Activated T-cell treated with anti-CD3 and anti-CD28 coated beads for 48 hours (primary cell): ENCODE measurements at places on chromosomes 6 and 20.

GRCh38 chr20:48908656-48909319, 12.7 kb upstream of the ARFGEF2 start:
- DNase-seq = no peak

GRCh38 chr6:158621694-158622544, 22.6 kb downstream of the DYNLT1 start:
- no peak for DNase-seq

DNA sequence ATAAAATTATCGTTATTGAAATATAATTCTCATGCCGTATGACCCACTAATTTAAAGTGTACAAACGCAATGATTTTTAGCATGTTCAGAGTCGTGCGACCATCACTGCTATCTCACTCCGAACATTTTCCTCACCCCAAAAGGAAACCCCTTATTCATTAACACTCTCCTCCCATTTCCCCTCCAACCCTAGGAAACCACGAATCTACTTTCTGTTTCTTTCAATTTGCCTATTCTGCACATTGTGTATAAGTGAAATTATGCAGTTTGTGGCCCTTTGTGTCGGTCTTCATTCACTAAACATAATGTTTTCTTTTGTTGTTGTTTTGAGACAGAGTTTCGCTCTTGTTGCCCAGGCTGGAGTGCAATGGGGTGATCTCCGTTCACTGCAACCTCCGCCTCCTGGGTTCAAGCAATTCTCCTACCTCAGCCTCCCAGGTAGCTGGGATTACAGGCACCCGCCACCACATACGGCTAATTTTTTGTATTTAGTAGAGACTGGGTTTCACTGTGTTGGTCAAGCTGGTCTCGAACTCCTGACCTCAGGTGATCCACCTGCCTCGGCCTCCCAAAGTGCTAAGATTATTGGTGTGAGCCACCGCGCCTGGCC, 99.7 kb upstream of the ZNF217 start:
- DNase-seq = no peak

DNA sequence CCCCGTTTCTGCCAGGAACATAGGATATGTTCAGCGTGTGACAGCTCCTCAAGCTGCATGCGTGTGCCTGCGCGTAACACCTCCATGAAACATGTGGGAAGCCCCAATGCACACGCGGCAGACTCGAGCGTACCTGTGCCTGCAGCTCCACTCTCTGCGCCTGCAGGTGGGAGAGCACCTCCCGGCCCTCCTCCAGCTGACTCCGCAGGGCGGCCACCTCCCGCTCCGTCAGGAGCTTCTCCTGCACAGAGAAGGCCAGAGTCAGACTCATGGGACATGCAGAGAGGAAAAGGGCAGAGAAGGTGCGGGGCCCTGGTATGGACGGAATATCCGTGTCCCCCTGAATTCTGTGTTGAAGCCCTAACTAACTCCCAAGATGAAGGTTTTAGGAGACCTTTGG, 22.4 kb downstream of the BFSP1 start:
- DNase-seq = no peak

DNA sequence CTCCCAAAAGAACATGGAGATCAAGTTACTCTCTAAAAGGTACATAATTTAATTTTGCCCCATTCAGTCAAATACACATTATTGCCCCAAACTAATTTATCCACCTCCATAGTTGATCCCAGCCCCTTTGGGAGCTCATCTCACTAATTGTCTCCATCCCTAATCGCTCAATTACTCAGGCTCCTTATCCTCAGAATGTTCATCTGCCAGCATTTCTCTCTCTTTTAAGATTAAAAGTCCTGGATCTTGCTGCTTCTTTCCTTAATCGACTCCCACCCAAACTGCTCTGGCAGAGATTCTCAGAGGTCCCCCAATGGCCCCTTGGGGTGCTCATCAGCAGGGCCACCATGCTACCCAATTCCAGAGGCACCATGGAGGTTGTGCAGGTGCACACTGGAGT, 18.4 kb upstream of the NNAT start:
- DNase-seq = no peak

DNA sequence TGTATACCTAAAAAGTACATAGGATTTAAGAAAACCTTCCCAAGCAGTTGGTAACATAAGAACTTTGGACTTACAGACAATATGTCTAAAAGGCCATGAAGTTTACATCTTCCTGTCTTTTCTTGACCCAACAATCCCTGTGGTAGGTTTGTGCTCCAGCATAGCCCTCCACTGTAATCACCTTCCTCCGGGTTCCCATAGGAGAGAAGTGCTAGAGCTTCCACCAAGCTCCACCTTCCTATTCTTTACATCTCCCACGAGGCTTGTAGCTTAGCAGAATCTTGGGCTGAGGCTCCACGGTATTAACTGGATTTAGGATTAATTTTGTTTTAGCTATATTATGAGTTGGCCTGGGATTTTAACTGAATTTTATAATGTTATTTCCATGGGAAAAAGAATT, 23.3 kb downstream of the ADGRG6 start:
- DNase-seq = no peak

DNA sequence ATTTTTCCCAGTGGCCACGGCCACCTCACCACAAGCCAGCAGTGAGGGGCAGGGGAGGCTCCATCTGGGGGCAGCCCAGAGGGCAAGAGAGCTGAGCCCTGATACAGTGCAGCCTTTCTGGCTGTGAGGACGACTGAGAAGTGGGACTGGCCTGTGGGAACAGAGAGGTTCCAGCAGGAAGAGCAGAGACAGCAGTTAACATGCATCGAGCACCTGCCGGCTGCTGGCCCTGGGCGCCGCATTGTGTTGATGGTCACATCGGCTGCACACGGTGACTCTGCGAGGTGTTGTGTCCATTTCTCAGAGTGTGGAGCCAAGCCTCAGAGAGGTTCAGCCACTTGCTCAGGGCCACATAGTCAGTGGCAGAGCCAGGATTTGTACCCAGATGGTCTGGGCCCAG, 9.8 kb downstream of the FOXS1 start:
- DNase-seq = no peak

DNA sequence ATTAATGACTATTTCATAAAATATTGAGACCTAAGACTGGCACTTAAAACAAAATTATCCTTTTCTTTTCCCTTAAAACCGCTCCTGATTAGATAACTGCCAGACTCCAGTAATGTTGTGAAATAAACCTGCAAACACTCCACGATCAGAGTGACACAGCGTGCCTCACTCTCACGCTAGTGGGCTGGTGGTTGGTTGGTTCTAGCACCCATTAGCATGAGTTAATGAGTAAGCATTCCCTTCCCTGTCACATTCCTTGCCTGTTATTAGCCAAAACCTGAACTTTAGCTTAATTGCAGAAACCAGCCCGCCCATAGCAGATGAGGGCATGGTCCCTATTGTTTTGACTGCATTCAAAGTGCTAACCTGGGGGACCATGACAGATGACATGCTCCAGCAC, 193.4 kb downstream of the CD83 start:
- DNase-seq = no peak

DNA sequence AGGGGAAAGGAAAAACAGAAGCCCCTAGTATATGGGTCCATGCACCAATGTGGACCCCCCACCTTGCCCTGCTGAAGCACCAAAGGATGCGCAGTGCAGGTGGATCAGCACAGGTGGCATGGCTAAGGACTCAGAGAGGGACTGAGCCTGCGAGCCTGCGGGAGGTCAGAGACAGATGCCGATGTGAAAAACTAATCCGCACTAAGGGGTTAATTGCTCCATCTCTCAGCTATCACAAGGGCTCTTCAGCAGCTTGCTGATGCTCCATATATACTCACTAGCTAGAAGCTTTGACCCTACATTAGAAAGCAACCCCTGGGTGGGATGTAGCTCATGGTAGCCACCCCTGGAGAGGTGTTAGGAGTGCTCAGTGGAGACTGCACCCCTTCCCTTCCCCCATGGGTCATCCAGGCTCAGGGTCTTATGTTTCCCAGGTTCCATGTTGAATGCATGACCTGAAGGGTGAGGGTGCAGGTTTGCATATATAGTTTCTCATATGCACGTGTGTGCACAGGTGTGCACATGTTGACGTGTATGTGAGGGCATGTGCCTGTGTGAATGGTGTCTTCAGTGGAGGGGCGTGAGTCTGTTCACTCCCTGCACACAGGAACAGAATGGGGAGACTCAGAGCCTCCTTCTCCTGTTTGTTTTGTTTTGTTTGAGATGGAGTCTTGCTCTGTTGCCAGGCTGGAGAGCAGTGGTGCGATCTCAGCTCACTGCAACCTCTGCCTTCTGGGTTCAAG, 13.4 kb upstream of the IP6K3 start:
- DNase-seq = no peak

DNA sequence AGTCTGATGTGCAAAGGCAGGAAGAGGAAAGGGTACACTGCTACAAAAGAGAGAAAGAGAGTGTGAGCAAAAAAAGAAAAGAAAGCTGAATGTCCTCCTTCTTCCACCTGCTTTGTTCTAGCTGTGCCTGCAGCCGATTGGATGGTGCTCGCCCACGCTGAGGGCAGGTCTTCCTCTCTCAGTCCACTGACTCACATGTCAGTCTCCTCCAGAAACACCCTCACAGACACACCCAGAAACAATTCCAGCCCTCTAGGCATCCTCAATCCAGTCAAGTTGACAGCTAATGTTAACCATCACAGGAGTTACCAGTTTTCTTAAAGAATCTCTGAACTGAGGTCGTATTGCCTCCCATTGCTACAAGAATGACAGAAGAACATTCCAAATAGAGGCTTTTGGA, 411.9 kb upstream of the SASH1 start:
- DNase-seq = no peak

- no peak for DNase-seq
Measured at GRCh38 chr20:38179846-38180245, 14.8 kb upstream of the TGM2 start.

DNA sequence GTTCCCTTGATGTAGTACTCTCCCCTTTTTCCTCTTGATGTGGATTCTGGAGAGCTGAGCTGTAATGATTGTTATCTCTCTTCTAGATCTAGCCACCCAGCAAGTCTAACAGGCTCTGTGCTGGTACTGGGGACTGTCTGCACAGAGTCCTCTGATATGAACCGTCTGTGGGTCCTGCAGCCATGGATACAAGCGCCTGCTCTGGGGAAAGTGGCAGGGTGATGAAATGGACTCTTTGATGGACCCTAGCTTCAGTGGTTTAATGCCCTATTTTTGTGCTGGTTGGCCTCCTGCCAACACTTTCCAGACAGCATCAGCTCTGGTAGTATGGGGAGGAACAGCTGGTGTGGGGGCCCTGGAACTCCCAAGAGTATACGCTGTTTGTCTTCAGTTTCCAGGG, 216.3 kb downstream of the ADGRG6 start:
- no peak for DNase-seq

- no peak for DNase-seq
Measured at GRCh38 chr20:64119681-64120341, 12.4 kb upstream of the NPBWR2 start.

- no peak for DNase-seq
Measured at GRCh38 chr20:32067234-32067821, 15.3 kb downstream of the HCK start.

- DNase-seq = no peak
Measured at GRCh38 chr6:56288347-56288746, 41.0 kb upstream of the COL21A1 start.

DNA sequence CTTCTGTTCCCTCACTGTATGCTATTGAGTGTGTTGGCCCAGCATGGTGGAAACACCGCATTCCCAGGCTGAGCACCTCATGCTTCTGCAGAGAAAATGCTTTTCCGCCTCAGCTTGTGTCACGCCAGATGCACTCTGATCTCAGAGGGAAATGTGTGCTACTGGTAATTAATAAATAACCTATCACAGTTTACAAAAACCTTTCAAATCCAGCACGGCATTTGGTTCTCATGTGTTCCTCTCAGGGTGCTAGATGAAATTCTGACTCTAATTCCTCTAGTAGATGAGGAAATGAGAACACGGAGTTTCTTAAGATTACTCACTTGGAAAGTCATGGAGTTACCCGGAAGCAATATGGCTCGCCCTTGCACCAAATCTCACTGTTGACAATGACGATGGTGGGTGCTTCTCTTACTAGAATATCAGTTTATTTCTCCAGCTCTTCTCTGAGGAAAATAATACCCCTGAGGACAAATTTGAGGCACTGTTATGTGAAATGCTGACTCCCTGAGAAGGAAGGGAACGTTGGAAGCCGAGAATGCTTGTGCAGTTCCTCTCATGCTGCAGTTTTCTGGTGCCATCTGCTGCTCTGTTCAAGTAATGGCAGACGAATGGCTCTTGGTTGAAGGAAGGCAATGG, 116.6 kb downstream of the RNF144B start:
- DNase-seq = no peak

DNA sequence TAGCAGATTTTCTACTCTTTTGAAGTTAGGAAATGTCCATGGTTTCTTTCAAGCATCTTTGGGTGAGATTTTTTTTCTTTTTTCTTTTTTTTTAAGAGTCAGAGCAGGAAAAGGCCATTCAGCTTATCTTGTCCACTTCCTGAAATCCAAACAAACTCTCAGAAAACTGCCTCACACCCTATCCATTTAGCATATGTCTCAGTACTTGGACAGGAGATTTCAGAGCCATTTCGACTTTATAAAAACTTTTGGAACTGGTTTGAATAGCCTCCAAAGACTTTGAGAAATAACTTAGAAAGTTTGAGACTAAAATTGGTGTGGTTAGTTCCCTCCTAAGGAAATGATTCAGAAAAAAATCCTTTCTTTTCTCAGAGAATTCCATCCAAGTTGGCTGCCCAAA, 125.1 kb downstream of the MYLK4 start:
- DNase-seq = no peak

DNA sequence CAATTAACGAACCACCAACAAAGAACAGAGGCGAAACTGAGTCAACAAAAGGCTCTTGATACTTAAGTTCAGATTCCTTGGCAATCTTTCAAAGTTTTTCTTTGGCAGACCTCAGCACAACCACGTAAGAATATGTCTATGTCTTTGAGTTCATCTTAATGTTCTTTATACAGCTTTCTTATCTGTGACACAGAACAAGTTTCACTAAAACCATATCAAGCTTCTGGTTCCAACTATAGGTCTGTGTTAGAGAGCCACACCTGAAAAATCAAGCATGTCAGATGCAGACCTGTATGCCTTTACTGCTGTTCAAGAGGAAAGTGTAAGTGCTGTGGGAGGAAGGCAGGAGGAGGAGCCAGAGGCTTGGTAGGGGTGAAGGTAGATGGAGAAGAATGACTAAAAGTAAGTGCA, 271.3 kb downstream of the KHDC1L start:
- no peak for DNase-seq

DNA sequence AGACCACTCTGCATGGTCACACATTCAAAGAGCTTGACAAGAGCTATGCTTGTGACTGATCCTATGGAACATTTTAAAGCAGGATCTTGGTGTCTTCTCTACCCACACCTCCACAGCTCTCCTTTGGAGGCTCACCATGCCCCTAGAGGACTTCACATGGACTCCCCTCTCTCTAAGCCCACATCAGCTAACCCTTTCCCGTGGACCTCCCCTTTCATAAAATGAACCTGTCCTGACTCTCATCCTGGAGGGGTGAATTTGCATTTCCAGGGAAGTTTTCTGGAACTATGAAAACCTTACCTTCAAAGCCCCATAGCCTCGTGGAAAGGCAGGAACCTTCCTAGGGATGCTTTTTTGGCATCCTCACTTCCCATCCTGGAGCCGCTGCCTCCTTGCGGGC, 184.4 kb upstream of the SUPT3H start:
- DNase-seq = no peak

- DNase-seq = no peak
Measured at GRCh38 chr6:139287868-139288267, 3.9 kb downstream of the TXLNB start.

- DNase-seq = no peak
Measured at GRCh38 chr6:127998985-127999384, 98.1 kb upstream of the THEMIS start.
